ENCODE measurements at places on chromosomes 2 and 18.

GRCh38 chr18:76495006-76495370 is at the start of gene ZNF516:
ZNF516 (minus strand) TSS chr18:76495242; CDS start chr18:76443054, 52,188 bp downstream.
- DNase-seq = no peak

DNA sequence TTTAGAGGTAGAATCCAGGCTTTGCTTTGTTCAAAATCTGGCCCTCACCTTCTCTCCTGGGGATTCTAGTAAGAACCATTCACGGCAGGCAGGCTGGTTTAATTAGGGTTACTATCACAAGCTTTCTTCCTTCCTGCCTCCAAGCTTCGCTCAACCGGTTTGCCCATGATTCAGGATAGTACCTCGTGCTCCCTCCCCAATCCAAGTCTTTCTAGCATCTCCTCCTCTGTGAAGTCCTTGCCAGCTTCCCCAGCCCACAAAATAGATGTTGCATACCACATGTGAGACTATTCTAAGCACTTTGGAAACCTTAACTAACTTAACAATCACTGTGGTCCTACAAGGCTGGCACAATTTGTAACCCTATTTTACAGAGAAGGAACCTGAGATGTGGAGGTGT is 135.1 kb downstream of the SOCS6 start:
- no peak for DNase-seq

DNA sequence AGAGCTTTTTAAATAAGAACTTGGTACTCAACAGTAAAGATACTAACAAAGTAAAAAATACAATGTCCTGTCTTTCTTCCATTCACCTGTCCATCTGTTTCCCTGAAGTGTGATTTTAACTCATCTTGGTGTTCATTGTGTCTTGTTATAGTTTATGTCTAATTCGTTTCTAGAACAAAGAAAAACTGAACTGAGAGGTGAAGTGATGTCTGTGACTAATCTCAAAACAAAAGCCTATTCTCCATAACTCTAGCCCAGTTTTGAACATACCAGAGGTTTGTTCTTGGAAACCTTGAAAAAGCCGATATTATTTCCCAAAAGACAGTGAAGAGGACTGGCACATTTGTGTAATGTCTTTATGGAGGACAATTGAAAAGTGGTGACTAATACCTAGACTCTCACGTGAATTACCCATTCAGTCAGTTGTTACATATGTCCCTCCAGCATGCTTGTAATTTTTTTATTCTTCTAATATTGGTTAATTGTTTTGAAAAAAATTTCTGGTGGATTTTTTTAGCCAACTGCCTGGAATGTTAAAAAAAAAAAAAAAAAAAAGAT is 725.8 kb downstream of the SATB2 start:
- DNase-seq = no peak

DNA sequence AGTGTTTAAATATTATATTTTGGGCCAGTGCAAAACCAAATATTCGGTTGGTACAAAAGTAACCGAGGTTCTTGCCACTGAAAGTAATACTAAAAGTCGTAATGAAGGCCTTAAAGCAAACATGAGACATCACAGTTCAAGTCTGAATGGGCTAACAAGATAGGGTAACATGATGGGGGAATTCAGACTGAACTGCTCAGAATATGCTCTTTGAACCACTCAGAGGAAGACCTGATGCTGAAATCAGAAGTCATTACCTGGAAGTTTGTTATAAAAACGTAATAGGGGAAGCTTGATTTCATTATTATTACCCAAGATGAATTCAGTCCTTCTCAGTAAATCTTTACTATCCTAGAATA is 26.6 kb downstream of the CDKL4 start:
- DNase-seq = no peak

- no peak for DNase-seq
Measured at GRCh38 chr18:42477267-42477666, 522.2 kb downstream of the PIK3C3 start.

DNA sequence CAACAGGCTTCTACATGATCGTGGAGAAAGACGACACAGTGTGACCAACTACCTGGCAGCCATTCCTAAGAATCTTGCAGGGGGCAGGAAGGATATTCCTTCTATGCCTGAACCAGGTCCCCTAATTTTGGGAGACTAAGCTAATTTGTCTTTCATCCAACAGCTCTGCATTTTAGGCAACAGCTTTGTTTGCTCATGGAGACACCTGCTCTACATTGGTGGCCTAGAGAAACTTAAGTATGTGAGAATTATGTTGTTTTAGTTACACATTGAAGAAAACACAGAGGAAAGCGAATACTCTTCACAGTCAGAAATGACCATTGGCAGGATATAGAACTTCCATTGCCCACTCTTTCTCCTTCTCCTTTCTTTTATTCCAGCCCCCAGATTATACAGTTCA is 75.2 kb downstream of the ASXL3 start:
- no peak for DNase-seq

DNA sequence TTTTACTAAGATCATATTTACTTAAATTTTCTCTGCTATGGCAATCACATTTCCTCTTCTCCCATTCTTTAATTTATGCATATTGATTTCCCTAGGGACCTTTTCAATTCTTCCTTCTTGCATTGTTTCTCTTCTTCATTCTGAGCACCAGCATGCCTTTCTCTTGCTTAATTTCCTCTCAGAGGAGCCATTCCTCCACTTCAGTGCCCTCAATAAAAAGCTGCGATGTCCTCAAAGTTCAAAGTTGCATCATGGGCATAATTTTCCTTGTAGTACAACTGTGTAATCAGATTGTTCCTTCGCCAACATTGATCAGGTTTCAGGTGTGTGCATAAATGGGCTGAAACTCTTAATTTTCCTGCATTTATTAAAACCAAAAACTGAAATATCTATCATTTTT is 21.8 kb upstream of the CD226 start:
- no peak for DNase-seq

GRCh38 chr18:49625021-49625691 is 63.3 kb downstream of the LIPG start:
- no peak for DNase-seq

GRCh38 chr2:199279146-199279545 is 178.6 kb downstream of the SATB2 start:
- DNase-seq = no peak

DNA sequence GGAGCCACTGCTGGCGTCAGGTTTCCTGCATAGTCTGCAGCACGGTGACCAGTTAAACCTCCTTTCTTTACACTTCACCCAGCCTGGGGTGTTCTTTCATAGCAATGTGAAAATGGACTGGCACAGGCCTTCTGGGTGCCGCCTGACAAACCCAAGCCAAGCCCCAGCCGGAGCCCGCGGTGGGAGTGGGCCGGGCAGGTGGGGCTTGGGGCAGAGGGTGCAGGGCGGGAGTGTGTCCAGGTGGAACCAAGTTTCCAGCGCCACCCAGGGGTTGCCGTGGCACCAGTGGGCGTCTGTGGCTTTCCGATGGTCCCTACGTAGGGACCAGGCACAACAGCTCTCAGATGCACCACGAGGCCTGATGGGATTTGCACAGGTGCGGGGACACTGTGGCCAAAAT is 75.8 kb downstream of the RTP5 start:
- DNase-seq = no peak

DNA sequence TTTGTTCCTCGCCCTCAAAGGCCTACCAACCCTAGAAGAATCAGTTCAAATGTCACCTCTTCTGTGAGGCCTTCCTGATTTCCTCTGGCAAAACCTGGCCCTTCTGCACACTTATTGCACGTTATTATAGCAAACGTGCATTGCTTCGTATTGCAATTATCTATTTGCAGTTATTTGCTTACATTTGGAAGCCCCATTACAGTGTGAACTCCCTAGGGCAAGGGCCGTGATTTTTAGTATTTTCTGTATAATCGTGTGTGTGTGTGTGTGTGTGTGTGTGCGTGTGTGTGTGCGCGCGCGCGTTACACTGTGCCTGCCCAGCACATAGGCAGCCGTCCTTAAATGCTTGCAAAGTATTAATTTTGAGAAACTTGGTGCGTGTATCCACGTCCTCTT is 460 bp upstream of the SEMA4F start:
- no peak for DNase-seq

DNA sequence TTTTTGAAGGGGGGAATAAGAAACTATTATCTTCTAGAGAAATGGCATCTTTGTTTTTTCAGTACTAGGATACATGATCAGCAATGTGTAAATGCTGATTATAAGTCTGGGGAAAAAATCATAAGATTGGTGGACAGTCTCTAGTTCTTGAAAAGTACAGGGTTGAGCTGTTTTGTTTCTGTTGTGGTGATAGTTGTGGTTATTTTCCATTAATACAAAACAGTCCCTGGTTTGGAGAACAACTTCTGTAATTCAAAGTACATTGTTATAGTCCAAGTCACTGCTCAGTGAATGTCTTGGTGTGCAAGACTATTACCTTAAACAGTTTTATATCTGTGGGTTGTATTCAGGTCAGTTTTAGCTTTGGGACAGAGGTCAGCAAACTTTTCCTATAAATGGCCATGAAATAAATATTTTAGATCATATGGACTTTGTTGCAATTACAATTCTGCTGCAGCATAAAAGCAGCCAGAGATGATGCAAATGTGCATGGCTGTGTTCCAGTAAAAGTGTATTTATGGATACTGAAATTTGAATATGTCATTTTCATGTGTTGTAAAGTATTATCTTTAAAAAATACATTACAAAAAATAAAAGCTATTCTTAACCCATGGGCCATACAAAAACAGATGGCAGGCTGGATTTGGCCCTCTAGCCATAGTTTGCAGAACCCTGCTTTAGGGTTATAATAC is 111.0 kb downstream of the CERS6 start:
- DNase-seq = no peak

- DNase-seq = no peak
Measured at GRCh38 chr2:134190062-134190806, 63.6 kb upstream of the MGAT5 start.

DNA sequence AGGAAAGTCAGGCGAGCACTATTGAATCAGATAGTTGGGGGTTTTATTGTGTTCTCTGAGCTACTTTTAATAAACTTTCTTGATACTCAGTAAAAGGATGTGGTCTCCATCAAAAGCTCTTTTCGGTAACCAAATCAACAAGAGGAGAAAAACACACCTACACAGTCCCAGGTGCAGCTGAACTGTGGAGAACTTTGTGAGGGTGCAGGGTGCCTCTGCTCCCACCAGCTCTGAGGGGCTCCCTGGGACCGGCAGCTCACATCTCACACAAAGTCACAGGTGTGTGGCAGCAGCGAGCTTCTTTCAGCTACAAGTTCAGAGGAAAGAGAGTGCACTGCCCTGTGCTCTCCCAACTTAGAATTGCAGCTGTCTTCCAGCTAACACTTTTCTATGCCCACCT is 650.4 kb downstream of the RNF144A start:
- DNase-seq = peak; percentile 43

DNA sequence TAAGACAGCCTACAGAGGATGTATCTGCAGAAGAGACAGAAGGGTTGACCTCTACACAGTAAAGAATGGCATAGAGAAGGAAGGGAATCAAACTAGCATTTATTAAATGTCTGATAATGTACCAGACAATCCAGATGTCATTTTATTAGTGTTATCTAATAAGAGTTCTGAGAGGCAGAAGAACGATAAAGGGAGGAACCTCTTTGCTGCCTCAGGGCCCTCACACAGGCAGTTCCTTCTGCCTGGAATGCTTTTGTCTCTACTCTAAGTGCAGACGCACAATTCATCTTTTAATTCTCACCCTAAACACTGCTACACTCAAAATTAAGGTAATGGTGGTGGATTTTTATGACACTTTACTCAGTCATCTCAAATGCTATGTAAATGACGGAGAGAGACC is 64.5 kb downstream of the LRPPRC start:
- no peak for DNase-seq

DNA sequence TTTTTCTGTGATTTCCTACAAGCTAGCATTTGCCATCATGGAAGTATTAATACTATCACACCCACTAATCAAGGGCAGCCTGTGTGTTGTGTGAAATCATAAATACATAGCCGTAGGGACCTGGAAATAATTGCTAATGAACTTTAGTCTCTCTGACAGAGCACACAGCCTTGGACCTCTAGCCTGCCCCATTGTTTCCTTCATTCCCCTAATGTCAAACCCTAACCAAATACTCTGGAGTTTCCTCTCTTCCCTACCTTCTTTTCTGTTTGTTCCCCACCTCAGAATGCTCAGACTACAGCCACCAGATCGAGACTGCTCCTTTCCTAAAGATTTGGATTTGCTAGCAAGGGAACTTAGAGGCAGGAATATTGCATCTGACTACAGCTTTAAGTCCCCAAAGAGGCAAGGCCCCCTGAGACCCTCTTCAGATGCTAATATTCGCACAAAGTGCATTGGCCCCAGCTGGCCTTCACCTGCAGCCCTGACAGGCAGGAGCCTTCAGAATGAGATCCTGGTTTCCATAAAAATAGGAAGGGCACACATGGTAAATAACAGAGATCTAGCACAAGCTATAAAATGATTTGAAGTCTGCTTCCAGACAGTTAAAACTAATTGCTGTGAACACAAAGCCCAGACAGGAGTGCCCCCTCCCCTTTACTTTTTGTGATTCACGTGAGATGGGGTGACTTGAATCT is 279.2 kb upstream of the DCC start:
- DNase-seq = no peak

DNA sequence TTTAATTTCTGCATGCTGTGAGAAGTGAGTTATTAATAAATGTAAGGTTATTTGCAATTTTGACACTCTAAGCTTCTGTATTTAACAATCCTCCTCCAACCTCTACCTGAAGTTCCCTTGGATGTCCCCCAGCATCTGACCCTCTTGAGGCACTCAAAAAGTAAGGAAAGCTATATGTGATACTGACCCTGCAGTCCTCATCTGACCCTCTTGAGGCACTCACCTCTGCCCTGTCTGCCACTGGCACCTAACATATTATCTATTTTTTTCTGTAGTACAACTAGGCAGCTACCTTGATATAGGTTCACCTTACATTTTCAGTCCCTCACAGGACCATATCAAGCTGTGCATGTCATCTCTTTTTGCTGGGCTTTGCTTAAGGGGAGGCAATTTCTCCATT is 583.4 kb upstream of the PKDCC start:
- no peak for DNase-seq

GRCh38 chr2:205682239-205682970 is at the start of gene NRP2:
NRP2 (plus strand) TSS chr2:205682501; CDS start chr2:205683291, 790 bp downstream.
- peak; percentile 37 for DNase-seq

DNA sequence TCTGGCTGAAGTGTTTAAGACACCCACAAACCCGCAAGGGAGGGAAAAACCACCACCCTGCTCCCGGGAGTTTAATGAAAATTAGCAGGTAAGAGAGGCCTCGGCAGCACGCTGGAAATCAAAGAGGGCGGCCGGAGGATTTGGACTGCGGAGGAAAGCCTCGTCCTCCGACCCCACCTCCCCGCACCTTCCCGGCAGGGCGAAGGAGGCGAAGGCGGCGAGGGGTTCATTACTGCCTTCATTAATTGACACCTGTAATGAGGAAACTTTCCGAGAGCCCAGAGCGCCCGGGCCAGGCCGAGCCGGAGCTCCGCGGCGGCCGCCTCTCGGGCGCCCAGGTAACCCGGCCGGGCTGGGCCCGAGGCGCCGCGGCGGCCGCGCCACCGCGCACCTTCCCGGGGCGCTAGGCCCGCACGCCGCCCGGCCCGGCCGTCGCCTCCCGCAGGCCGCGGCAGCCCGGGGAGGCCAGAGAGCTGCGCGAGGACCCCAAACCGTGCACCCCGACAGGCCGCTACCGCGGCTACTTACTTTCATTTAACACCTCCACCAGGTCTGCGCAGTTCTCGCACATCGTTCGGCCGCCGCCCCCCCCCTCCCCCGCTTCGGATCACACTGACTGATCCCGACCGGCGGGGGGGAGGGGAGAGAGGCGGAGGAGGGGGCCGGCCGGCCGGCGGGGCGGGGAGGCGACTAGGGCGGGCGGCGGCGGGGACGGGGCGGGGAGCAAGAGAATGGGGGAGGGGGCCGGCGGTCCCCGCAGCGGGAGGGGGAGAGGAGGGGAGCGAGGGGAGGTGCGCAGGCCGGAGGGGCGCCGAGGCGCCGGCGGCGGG is 550 bp downstream of the USP34 start:
- DNase-seq = peak; percentile 85

Measured in stimulated activated CD4-positive, alpha-beta T cell treated with anti-CD3 and anti-CD28 coated beads, Interleukin-4, amount 100 ng/mL, for 48 hours (primary cell).